ENCODE measurements at places on chromosomes 1 and 21.

DNA sequence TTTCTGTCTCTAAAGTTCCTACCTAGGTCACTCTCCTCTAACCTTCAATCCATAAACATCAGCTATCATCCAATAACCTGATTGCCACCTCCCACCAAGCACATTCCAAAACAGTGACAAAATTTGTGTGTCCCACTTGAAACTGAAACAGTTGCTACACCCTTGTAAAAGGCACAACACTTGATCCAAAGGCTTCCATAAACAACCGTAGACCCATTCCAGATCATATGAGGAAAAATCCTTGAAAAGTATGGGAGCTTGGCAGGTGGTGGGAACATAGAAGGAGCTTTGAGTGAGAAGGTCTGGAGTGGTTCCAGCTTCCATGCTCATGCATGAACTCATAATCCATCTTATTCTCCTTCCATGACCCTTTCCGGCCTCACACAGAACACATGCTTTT lies 82.0 kb upstream of the ATP1A1 start:
- no peak for DNase-seq

- DNase-seq: no peak
These were observed 7.6 kb upstream of the C1QA start for GRCh38 chr1:22628698-22629444.

- DNase-seq: no peak
These were observed 307.1 kb downstream of the PAPPA2 start for GRCh38 chr1:176770066-176770465.

DNA sequence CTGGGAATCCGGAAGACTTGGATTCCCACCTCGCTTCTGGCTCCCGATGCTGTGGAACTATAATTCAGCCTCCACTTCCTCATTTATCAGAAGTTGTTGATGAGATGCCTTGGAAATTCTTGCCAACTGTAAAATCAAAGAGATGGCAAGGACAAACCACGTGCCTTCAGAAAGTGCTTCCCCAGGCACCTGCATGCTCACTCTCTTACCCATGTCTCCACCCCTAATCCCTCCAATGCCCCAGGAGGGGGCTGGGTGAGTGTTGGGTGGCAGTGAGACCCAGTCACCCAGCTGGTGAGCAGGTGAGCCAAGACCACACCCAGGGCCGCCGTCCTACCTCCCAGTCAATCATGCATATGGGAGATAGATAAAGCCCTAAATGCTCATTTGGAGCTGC lies 160.8 kb downstream of the PSMG1 start:
- DNase-seq: no peak

DNA sequence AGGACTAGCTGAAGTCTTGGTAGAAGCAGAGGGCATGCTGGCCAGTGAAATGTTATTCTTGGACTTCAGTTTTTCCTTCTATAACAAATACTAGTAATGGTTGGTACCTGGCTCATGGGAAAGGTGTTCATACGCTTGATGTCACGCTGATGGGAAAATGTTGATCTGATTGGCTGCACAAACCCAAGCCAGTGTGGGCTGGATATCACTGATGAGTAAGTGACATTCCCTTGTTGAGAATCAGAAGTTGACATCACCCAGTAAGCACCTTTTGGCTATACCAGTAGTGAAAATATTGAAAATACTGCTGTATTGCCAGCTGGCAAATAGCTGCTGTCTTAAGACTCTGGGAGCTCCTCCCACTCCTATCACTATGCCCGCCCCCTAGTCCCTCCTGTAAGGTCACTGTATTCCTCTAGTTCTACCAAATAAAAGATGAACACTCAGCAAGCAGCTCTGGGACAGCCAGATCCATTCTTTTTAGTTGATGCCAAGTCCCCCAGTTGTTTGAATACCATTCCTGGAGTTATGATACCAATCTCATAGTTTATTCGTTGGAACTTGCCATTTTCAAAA lies 168.2 kb downstream of the GRIK1 start:
- no peak for DNase-seq

DNA sequence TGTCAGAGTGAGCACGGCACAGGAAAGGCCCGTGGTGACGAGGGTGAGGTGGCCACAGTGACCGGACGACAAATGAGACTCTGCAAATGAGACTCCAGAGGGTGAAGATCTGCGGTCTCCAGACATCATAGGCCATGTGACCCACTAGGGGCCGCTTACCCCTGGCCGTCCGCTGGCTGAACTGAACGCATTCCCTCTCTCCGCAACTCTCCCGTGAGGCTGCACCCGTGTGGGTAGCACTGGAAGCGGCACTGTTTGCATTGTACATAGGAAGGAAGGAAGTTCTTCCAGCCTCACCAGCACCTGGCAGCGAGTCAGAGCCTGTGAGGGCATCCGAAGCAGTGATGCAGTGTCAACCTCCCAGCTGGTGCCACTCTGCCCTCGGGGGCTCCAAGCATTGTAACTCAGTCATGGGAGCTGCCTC lies 23.6 kb upstream of the SPSB1 start:
- DNase-seq: peak; percentile 8

DNA sequence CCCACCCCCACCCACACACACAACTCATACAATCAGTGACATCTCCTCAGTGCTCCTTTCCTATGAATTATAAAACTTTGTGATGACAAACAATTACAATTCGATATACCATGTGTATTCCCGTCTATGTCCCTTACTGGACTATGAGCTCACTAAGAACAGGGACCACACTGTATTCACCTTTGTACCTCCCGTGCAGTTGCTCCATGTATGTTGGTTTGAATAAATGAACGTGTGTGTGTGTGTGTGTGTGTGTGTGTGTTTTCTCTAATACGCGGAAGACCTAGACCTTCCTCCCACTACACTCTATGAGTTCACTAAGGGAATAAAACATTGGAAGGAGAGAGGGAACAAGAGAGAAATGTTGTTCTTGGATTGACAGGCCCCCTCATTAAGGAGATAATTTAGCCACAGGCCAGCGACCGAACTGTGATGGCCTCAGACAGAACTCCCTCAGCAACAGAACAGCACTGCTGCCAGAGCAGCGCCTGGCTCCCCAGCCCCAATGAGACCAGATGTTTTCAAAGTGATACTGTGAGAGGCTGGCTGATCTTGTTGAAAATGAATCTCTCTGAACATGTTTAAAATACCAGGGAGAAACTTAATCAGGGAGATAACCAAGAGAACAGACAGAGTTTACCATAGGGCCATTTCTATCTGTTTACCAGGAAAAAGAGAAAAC lies 21.7 kb downstream of the BCAR3 start:
- no peak for DNase-seq

DNA sequence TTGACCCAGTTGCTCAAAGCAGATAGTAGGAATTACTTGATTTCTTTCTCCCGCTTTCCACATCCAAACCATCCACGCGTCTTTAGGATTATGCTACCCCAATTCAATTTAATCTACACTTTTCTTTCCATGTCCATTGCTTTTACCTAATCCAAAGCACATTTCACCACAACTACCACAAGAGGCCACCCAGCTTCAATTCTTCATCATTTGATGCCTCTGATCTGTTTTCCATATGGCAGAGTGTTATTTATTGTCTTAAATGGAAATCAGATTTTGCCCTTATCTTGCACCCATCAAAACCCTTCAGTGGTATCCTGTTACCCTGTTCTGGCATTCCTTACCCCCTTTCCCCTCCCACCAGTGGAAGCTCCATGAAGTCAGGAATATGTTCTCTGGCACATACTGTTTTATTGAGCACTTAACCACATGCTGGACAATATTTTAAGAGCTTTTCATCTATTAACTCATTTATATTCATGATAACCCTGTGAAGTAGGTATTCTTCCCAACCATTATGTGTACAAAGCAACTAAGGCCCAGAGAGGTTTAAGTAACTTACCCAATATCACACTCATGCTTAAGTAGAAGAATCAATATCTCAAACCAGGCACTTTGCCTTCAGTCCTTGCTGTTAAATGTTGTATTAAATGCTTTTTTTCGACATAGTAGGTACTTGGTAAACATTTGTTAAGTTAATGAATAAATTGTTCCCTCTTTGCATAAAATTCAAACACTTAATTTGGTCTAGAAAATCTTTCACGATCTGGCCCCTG lies 34.6 kb downstream of the CLIC4 start:
- no peak for DNase-seq

DNA sequence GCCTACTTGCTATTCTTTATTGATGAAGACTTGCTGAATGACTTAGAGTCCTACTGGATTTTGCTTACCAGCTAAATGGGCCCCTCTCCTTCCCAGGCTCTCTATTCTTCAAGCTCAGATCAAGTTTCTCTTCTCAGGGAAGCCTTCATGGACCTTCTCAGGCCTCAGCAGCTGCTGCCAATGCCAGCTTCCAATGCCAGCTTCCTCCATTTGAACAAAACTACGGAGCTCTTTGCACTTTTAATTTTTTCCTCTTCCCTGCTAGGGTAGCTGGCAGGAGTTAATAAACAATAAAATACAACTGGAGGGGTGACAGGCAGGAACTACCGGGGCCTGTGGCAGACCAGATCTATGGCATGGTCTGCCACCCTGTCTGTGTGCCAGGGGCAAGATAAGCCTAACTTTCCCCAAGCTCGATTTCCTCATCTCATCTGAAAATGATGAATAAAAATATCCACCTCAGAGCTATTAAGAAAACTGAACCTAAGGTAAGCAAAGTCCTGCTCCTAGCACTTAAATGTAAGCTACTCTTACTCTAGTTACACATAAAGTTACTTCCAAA lies 995 bp upstream of the IPO13 start:
- peak; percentile 76 for DNase-seq

DNA sequence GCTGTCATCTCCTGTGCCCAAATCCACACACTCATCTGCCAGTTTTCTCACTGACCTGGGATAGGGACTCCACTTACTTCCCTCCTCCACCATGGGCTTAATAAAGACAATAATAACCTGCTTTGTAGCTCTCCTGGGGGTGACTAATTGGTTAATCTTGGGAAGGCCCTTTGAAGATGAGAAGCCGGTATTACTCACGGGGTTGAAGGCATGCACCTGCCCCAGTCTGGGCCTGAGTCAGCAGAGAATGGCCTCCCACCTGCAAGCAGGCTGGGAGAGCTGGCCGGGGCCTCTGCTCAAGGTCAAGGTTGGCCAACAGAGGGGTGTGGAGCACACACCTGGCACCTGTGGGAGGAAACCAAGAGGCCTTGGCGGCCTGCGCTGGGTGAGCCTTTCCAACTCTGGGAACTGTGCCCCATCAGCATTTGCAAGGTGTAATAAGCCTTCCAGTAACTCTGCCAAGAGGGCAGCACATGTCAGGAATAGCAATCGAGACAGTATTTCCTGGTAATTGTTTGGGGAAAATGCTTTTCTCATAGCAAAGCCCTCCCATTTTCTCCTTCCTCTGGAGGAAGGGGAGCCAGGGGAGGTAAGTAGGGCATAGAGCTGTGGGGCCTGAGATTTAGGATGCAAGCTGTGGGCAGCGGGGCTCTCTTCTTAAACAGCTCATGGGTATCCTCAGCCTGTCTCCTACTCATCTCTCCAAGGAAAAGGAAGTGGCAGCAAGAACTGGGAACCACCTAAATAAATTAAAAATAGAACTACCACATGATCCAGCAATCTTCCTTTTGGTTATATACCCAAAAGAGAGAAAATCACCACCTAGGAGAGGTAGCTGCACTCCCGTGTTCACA lies 49.0 kb downstream of the TOMM20 start:
- peak; percentile 59 for DNase-seq

DNA sequence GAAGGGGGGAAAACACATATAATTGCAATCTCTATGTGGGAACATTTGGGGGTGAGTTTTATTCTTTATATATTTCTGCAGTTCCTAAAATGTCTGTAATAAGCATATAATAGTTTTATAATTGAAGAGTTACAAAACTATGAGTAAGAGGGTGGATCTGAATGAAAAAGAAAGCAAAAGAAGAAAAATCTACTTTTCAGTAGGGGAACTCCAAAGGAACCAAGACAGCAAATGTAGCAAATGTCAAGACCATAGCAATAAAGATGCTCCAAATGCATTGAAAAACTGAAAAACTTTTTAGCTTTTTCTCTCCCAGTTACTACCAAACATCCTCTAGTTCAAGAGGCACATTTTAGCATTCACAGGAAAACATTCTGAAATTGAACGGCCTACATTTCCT lies 434.8 kb downstream of the LMO4 start:
- DNase-seq: no peak

DNA sequence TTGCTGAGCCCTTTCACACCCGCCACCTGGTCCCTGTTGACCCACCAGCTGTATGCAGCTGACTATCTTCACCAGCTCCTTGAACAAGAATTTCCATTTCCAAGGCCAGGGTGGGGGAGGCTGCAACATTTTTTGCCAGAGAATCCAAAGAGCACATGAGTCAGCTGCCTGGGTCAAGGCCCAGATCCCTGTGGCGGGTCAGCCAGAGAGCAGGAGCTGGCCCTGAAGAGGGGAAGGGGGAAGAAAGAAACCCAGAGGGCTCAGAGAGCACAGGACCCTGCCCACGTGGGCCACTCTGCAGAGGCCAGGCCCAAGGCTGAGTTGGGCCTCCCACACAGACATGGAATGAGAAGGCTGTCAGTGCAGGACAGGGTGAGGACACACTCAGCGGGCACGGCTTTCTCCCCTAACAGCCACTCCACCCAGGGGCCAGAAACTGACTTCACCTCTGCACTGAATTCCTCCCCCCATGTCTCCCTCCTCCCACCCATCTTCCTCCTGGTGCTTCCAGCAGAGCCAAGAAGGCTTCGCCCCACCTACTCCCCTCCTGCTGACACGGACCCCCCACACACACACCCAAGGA lies 28.9 kb downstream of the S100A6 start:
- no peak for DNase-seq

DNA sequence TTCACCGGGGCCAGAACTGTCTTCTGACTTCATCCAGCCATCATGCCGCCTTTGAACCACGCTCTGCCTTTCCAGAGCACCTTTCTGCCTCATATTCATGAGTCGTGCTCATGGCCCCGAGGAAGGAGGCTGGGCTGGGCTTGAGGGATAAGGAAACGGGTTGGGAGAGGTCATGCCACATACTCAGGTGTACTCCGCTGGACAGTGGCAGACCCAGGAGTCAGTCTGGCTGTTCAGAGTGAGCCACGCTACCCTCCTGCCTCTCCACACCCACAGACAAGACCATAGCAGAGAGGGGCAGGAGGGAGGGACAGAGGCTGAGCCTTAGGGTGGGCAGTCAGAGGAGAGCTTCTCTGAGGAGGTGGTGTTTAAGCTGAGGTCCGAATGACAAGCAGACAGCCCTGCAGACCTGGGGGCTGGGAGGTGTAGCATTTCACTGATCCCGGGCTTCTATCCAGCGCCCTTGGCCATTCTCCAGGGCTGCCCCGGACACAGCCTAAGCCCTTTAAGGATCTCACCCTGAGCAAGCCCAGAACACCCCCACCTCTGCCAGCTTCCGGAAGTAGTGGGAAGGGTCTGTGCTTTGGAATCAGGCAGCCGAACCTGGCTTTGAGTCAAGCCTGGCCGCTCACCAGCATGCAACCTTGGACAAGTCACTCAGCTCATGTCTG lies 102.3 kb downstream of the LACTBL1 start:
- DNase-seq: peak; percentile 71

DNA sequence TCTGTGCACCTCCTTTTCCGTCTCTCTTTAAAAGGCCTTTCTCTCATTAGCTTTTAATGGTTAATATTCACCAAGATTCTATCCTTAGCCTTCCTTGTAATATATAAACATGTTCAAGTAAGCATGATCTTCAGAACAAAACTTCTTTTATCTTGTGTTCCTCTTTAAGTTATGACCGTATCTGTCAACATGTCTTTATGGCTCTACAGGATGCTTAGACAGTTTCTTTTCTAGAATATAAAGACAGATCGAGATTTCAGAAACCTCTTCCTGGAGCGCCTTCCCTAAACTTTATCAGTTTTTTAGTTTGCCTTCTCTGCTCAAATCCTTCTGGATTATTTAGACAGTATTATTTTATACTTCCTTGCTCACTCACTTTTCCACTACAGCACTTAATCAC lies 7.2 kb downstream of the RO60 start:
- no peak for DNase-seq
